CD4-positive, alpha-beta T cell treated with Interleukin-2 at 100 ng/mL for 4 hours (primary cell): ENCODE measurements at places on chromosomes 2 and 18.

- no peak for DNase-seq
Observed at GRCh38 chr18:55910296-55910695, 322.3 kb upstream of the TCF4 start.

DNA sequence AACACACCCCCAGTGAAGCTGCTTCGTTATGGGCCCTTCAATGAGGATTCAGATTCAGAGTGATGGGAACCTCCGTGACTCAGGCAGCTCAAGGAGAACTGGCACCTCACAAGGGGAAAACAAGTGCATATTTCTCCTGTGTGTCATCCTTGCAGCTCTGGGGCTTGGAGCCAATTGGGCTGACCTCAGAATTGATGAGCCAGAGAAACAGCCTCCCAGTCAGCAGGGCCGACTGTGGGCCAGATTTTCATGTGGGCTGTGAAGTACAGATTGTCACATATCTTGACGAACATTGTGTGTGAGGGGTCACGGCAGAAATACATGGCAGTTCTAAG, 189.6 kb upstream of the SP5 start:
- DNase-seq, result no peak

DNA sequence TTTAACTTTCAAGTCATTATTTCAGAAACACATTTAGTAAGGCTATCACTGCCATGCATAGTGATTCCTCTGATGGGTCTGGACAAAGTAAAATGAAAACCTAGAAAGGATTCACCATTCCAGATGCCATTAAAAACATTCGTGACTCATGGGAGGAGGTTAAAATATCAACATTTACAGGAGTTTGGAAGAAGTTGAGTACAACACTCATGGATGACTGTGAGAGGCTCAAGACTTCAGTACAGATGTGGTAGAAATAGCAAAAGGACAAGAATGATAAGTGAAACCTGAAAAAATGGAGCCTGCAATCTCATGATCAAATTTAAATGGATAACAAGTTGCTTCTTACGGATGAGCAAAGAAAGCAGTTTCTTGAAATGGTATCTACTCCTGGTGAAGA, 5.8 kb upstream of the TWSG1 start:
- DNase-seq, result no peak

DNA sequence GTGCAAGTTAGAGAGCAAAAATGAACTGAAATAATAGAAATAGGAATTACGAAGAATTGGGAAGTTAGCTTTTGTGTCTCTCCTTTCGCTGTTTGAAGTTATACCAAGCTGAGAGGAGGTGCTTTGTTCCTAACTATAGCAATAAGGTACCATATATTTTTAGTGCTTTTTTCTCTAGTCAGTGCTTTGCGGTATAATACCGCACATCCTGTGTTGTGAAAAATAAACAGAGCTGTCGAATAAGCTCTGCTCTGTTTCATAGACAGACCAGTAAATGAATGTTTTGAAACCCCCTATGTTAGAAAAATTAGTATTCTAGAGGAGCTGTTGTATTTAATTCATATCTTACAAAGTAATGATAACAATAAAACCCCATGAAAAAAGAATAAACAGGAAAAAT, 130.8 kb downstream of the MAP4K4 start:
- peak; percentile 30 for DNase-seq

GRCh38 chr18:808502-808901, 3.5 kb downstream of the YES1 start:
- peak; percentile 30 for DNase-seq
